SW 1271 (cell line): ENCODE measurements at places on chromosomes 4 and X.
A peak's percentile ranks its signal among the peaks of the same experiment; 100 is the strongest.

GRCh38 chrX:40685362-40685918, 38.1 kb upstream of the CXorf38 start:
- no peak for DNase-seq

DNA sequence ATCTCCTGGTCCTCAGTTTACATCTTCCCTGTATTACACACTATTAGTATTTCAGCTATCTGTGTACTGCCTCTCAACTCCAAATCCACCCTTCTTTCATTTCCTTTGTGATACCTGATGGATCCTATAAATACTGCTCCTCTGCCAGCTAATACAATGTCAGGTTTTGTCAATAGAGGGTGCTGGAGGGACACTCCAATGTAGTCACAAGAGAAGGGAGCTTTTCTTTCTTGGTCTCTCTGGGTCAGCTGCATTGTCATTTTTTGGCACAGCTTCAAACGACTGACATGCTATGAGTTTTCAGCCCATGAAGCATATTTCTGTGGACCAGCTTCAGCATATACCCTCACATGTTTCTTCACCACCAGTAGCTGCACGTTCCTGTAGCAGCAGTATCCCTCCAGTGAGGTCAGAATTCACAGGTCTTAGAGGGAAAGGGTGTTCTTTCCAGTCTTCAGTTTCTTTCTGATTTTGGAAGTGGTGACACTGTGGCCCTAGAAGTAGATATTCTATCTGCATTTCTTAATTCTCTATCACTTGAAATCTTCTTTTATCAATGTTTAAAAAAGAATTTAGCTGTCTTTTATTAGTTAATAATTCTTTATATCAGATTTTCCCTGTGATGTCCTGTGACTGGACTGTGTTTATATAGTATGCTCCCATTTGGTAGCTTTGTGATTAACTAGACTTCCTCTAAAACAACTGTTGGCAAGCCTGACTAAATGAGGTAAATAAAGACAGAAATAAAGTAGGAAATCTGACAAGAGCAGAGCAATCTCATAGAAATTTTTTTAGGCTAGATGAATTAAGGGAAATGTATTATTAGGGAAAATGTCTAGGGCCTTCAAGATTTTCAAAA, 60.6 kb downstream of the GABRA2 start:
- peak; percentile 21 for DNase-seq

- DNase-seq = no peak
Observed at GRCh38 chr4:176760471-176760870, 32.3 kb downstream of the VEGFC start.

DNA sequence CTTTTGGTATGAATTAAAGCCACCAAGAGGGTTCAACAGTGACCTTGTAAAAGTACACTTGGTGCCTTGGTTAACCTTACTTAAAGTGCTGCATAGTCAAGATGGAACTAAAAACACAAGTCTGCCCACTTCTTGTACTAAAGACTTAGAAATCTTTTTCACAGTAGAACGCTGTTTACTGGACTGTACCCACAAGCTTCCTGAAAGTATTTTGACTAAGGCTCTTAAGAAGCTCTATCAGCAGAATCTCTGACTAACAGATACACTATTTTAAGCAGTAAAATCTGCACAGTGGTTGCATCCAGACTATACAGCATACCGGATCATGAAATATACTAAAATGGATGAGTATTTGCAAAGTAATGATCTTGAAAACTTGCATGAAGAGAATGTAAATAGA, 7.2 kb downstream of the RAB28 start:
- no peak for DNase-seq

- no peak for DNase-seq
Observed at GRCh38 chrX:132900633-132901293, 57.7 kb downstream of the HS6ST2 start.

GRCh38 chrX:26778320-26778888, 562.4 kb downstream of the MAGEB5 start:
- no peak for DNase-seq

DNA sequence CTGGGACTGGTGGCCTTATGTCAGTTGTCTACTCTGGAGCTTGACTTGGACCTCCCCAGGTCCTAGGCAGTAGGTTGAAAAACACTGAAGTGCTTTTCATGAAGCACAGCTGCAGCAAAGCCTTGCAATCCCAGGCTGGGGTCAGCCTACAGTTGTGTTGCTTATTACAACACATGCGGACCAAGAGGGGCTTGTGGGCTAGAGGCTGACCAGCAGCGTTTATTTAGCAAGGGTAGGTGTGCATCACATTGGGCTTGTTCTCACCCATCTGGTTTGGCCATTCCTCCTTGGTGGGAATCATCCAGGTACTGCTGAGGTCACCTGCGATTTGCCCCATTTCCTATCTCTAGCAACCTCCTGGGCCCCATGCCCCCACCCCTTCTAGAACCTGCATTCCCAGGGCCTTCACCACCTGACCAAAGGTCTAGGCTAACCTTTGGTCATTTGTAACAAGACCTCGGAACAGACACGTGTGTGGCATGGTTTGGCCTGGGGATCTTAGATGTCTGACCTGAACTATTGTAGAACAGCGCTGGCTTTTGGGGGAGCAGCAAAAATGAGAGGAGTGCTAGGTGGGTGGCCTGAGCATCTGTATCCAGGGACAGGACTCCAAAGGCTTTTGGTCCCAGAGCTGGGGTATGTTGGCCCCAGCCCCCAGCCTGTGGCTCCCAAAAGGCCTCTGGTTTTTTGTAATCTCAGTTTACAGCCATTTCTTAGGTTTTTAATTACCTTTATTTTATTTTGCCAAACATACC, 3.0 kb downstream of the RPL10 start:
- peak; percentile 10 for DNase-seq

- DNase-seq = no peak
Observed at GRCh38 chr4:26837993-26838842, 22.4 kb upstream of the STIM2 start.

DNA sequence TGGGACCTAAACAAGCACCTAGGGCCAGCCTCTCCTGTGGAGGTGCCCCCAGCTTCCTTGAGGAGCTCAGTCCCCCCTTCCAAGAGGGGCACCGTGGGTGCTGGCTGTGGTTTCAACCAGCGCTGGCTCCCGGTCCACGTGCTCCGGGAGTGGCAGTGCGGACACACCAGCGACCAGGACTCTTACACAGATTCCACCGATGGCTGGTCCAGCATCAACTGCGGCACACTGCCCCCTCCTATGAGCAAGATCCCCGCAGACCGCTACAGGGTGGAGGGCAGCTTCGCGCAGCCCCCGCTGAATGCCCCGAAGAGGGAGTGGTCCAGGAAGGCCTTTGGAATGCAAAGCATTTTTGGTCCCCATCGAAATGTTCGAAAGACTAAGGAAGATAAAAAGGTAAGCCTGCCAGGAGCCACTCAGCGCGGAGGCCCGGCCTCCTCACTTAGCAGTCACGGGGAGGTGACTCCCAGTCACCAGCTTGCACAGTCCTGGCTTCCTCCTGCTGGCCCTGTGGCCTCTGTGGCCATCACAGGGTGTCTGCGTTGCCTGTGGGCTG, 24.9 kb downstream of the RGS12 start:
- no peak for DNase-seq

GRCh38 chr4:31104577-31104976, 384.4 kb downstream of the PCDH7 start:
- DNase-seq = no peak

DNA sequence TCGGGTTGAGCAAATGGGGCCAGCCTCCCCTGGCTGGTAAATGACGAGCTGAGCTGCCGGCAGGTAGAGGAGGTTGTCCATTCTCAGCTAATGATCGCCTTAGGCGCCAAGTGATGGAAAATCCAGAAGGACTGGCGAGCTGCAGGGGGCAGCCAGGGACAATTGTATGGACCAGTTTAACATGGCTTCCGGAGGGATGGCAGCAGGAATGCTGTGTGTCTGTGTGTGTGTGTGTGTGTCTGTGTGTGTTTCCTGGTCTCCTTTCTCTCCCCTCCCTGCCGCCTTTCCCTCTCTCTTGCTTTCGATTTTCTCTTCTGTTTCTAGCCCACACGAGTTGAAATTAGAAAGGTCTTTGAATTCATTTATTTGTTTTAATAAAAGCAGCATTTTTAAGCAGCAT, 45.2 kb upstream of the BCOR start:
- no peak for DNase-seq

DNA sequence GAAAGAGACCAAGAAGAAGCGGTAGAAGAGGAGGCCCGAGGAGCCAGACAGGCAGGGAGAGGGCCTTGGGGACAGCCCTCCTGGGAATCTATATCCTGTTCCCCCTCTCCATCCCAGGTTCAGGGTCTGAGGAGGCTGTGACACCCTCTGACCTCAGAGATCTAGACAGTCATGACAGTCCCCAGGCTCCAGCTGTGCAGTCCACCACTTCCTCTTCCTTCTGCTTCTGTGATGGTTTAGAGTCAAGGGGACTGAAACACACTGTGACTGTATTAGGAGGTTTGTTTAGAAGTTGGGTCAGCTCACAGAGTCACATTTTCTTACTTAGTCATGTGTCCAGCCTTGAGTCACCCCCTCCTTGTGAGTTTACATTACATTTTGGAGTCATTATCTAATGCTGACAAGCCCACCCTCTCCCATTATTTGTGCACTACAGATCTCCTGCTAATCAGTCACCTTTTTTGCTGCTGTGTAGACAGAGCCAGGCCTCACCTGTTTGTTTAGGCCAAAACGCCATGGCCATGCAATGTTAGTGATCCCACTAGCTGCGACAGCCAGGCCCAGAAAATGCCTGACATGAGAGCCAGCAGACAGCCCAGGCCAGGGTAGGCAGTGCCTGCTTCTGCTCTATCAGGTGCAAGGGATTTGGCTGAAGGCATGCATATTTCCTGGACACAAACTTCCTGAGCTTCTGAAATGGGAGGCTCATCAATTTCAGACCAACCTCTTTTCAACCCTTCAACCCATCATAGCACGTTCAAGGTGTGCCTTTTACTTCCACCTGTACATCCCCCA, 26.0 kb downstream of the MANBA start:
- no peak for DNase-seq

GRCh38 chr4:132097041-132097440, 1052.1 kb upstream of the PCDH10 start:
- DNase-seq = no peak

DNA sequence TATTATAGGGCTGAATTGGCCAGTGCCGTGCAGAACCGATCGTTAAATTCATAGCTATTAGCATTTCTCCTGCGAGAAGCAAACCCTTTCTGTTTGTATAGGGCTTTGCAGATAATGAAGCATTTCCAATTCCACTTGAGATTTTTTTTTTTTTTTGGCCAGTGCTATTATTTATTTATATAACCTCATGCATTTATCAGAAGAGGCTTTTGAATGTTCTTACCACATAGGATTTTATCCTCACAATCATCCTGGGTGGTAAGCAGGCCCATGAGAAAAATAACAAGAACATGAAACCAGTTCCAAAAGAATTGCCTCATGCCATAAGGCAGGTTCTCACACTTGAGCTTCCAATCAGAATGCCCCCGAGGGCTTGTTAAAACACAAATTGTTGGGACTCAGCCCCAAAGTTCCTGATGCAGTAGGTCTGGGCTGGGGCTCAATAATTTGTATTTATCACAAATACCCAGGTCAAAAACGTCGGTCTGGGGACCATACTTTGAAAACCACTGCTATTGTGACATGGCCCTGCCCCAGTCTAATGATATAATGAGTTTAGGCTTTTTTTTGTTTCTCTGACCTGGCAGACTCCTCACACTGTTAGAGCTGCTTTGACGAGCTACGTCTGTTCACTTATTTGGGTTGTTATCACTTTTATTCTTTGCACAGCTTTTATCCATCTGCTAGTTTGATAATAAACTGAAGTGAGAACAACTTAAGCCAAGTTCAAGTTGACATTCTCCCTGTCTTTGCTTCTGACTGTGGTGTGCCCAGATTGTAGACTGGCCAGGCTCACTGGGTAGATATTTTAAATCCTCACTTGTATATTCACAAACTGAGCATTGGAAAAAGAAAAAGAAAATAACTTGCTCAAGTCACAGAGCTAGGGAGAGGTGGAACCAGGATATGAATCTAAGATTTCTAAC, 20.1 kb downstream of the SUPT20HL1 start:
- DNase-seq = no peak

DNA sequence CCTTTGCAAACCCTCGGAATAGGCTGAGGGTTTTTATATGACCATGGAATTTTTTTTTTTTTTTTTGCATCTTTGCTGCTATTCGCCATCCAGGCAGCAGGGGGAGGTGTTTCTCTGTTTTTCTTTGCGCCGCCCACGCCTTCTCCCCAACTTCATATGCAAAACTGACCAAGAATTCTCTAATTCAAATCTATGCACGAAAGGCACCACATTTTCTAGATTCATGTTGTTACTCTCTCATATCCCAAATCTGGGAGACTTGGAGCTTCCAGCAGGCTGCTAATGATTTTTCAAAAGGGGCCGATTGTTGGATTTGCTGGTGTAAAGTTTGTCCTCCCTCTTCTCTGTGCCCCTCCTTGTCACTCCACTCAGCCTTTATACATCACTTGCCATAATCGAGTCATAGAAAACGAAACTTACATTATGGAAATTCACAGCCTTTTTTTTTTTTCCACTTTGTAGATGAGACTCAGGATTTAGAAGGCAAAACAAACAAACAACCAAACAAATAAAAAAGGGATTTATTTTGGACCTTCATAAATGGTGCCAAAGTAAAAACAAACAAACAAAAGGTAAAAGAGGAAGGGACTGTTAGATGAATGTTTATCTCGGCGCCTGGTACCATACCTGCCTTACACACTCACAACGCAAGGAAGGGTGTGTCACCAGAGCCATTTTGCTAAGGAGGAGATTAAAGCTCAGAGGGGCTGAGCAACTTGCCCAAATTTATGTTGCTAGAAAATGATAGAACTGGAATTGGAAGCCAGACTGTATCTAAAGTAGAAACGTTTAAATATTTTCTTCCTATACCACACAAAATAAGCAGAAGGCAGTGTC, 29.3 kb upstream of the BOD1L1 start:
- peak; percentile 52 for DNase-seq

DNA sequence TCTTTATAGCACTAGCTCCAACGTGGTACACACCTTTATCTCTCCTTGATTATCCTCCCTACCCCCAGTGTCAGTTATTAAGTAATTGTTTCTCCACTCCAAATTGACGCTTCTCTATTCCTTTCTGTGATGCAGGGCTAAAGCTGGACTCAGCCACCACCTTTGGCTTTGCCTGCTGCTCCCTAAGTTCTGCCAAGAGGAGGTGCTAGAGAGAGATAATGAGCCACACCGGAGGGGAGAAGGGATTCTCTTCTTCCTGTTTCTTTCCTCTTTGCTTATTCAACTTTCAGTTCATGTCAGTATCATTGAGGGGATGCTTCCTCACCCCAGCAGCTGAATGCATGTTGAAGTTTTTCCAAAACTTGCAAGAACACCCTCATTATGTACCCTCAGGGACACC, 176.5 kb downstream of the GBA3 start:
- DNase-seq = no peak

- no peak for DNase-seq
Observed at GRCh38 chr4:151930372-151930771, 169.6 kb upstream of the GATB start.

DNA sequence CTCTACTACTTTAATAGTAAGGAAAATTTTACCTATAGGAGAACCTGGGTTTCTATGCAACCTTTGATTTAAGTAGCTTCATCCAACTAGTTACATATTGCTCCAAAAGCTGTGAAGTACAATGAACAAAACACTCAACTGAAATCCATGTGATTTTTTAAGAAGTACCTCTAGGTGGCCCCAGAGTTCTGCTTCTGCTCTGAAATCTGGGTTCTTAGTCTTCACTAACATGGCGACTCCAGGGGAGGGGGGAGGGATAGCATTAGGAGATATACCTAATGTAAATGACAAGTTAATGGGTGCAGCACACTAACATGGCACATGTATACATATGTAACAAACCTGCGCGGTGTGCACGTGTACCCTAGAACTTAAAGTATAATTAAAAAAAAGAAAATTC, 73.4 kb upstream of the MAGEB2 start:
- peak; percentile 3 for DNase-seq
